ENCODE measurements at places on chromosomes 4 and X.

GRCh38 chr4:142191901-142192300, 555.5 kb downstream of the IL15 start:
- no peak for DNase-seq

DNA sequence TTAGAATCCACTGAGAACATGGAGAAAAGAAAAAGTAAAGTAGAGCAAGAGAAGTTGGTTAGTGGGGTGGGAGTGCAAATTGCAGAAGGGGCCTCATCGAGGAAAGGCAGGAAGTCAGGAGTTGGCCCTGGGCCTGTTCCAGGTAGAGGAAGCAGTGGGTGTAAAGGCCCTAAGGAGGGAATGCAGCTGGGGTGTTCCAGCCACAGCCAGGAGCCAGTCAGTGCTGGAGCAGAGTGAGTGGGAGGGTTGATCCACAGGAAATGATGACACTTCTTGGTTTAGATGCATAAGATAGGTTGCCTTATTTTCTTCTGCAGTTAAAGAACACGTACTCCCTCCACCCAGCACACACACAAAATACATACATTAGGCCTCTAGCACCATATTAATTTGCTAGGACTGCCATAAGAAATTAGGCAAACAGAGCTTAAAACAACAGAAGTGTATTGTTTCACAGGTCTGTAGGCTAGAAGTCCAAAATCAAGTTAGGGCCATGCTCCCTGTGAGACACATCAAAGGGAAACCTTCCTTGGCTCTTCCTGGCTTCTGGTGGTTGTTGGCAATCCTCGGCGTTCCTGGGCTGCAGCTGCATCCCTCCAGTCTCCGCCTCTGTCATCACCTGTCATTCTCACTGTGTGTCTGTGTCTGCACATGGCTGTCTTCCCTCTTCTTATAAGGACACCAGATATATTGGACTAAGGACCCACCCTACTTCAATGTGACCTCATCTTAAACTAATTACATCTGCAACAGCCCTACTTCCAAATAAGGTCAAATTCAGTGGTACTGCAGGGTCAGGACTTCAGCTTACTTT, 205.9 kb downstream of the AASDH start:
- no peak for DNase-seq

DNA sequence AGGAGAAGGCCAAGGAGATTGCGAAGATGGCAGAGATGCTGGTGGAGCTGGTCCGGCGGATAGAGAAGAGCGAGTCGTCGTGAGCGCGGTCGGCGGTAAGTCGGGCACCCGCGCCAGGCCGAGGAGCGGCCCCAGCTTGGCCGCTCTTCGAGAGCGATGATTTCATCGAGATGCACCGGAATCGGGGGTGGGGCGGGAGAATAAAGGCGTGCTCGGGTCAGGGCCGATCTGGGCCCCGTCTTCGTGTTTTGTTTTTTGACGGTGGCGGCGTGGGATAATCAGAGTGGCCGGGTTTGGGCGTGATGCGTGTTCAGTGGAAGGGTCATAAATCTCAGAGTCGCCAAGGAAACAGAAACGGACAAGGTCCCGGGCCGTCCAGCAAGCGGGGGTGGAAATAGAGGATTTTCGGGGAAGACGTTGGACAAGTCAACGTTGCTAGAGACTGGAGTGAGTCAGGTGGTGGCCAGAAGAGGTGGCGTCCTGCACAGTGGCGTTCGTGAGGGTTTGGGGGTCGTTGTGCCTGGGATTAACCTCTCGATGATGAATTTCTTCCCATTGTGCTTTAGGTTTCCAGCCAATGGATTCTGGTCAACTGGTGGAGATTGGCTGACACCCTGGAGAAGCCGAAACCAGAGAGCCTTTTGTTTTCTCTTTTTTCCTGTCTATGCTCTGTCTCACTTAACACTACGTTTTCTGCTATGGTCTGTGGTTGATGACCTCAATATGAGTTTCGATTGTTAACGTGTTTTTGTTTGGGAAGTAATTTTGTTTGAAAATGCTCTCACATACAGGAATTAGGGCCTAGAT, 882 bp downstream of the MRFAP1 start:
- no peak for DNase-seq

DNA sequence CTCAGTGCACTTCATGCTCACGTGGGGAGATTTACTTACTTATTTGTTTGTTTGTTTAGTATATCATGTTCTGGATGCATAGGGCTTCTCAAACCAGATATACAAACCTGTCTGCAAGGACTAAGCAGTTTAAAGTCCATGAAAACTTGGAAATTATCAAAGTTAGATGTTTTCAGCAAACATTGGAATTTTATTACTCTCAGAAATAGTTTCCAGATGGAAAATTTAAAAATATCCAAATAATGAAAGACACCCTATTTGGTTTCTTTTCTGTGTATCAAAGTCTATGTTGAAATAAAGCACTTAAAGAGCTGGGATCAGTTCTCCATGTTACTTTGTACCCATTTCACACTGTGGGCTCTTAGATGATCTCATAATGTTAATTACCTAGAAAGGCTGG, 312.1 kb downstream of the PPP1R2C start:
- DNase-seq = no peak

GRCh38 chr4:94390804-94391410, 48.3 kb upstream of the HPGDS start:
- DNase-seq = no peak

- no peak for DNase-seq
These were observed 84.3 kb upstream of the CLDN34 start for GRCh38 chrX:9882669-9883446.

GRCh38 chrX:41895826-41896225, 27.5 kb downstream of the CASK start:
- no peak for DNase-seq

DNA sequence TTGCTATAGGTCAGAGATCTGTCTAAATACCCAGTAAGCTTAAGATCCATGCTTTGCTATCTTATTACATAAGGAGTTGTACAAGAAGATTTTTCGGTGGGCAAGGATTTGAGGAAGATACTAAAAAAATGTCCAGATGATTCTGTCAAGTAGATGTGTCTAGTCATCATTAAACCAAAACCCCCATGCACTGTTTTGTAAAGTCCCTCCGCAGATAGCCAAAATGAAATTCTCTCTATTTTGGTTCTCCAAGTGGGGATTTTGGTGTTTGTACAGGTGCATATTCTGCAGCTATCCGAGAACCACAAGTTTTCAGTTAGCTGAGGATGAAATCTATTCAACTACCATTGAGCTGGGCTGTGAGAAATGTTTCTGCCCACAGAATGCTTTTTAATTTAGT, 994.8 kb downstream of the NLGN4X start:
- DNase-seq = no peak

GRCh38 chr4:15525080-15525479, 55.4 kb downstream of the CC2D2A start:
- DNase-seq = no peak

DNA sequence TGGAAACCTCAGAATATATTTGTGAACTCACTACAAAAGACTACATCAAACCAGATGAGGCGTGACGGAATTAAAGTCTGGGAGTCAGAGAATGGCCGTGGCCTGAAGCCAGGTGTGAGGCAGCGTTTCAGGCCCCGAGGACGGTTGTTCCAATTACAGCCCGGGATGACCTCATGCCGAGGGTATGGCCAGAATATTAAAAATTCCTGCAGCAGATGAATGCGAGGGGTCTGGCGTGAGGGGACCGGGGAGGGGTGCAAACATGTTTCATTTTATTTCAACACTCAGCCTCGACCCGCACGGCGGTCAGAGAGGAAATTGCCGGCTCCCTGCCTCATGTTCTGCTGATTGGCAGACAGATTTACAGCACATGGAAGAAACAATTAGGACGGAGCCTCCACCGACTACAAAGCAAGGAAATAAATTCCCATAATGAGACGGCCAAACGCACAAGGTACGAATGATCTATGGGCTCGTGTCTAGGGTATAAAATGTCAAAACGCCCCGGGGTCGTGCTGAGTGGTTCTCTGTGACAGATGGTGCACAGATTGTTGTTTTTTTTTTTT, 289.7 kb downstream of the SHOX start:
- DNase-seq = peak; percentile 83

DNA sequence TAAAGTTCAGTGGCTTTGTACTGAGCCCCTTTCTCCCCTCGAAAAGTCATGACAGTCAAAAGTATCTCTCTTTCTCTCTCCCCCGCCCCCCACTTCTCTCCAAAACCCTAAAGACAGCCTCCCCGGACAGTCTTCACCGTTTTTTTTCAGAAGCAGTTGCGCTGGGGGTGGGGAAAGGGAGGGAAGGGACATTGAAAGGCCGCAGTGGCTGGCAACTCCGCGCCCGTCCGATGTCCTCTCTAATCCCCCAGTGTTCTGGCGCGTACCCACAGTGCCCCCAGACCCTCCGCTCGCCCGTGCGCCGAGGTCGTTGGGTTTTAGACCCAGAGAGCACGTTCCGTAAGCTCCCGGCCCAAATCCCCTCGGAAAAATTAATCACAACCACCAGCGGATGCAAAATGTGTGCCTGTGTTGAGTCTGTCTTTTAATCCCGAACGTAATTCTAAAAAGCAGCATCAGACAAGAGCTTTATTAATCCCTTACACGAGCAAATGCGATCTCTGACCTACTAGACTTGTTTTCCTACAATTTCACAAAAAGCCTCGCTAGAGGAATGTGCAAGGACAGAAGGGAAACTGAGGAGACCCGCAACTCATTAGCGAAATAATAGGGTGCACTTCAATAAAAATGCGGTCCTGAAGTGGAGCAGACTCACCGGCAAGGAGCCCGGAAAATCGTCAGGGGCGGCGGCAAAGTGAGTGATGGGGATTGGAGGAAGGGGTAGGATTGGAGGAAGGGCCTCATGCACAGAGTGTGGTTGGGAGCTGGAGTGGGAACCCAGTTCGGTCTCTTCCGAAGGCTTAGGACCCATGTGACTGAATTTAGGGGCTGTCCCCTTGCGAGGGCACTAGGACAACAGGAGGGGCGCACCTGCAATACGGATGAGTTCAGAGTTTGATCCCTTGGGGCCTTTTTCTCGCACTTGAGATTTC, 12.2 kb upstream of the PRDM8 start:
- no peak for DNase-seq

- DNase-seq = no peak
These were observed 394.9 kb upstream of the BOD1L1 start for GRCh38 chr4:14022456-14022855.

GRCh38 chr4:186150926-186151325, 40.4 kb upstream of the CYP4V2 start:
- no peak for DNase-seq

GRCh38 chrX:137916090-137916746, 350.3 kb downstream of the ZIC3 start:
- DNase-seq = no peak

- DNase-seq = no peak
These were observed 163.7 kb downstream of the CORIN start for GRCh38 chr4:47674144-47674543.

- DNase-seq = no peak
These were observed 50.5 kb downstream of the CWH43 start for GRCh38 chr4:49036528-49036927.

- no peak for DNase-seq
These were observed 26.7 kb downstream of the HDAC8 start for GRCh38 chrX:72545990-72546389.

DNA sequence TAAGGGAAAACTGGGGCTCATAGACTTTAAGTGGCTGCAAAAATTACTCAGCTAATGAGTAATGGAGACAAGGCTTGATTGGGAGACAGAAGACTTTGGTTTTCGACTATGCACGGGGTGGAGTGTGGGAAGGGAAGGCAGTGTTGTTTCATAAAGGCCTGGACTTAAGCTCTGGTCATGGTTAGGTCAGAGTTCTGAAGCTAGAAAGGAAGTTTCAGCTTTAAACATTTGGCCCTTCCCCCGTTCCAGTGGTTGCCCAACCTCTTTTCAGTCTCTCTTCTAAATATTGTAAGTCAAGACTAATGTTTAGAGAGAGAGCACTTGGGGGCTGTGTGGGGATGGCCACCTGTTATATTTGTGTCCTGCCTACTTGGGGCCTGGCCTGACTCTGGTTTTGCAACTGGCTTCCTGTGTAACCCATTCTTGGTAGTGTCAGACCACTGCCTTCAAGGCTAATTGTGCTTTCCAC, 21.0 kb downstream of the MSN start:
- no peak for DNase-seq

DNA sequence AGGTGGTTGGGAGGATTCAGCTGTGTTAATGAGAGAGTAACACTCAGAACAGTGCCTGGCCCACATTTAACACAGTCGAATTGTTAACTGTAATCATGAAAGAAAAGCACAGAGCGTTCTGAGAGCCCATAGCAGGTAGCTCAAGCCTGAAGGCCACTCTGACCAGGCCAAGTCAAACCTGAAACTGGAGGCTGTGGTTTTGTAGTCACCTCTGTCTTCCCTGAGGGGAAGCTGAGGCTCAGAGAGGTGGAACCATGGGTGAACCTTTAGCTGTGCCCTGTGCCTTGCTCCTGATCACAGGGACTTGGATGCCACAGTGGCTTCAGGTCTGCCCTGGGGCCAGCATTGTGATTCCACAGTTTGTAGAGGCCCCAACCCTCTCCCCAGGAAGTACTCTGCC, 16.6 kb upstream of the UBA1 start:
- DNase-seq = no peak

DNA sequence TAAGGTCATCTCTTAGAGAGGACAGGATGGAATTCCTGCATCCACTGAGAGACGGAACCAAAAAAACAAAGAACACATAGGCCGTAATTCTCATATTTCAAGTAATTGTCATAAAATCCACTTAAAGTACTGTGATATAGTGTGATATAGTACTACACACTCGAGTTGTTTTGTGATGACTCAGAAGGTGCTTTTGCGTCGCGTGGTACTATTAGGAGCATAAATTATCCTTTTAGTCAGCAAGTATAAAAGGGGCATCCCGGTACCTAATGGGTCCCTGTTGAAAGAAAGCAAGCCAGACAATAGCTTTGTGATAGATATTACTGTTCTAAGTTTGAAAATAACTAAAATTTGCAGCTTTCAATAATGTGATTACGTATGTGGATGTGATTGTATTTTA, 55.3 kb downstream of the GPR143 start:
- no peak for DNase-seq

DNA sequence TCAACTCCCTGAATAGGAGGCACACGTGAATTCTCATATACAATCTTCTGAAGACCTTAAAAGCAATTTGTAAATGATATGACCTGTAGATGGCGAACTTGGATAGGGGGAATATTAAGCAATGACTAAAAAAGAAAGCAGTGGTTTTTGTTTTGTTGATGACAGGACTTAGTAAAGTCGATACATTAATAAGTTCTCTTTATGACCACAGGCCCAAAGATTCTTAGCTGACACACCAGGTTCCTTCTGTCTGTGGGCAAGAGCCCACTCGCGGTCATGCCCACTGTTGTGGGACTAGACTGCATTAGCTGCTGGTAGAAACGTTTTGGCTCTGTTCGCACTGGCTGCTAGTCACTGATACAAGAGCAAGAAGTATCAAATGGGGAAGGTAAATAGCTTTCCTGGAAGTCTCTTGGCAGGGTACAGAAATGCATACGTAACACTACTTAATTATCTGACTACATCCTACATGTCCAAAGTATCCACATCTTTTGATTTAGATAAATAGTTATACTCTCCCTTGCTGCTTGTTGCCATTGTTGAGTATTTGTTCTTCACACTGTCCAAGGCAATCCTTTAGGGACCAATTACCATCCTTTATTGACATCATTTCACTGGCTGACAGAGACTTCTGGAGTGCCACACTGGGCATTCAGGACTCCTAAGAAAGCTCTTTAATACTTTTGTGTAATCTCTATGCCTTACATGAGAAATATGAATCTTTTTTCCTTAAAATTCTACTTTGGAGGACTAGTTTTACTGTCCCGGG, 31.0 kb downstream of the ALPK1 start:
- DNase-seq = peak; percentile 25

All from fibroblast of skin of left biceps (primary cell).